ENCODE measurements at places on chromosomes 4 and X.

DNA sequence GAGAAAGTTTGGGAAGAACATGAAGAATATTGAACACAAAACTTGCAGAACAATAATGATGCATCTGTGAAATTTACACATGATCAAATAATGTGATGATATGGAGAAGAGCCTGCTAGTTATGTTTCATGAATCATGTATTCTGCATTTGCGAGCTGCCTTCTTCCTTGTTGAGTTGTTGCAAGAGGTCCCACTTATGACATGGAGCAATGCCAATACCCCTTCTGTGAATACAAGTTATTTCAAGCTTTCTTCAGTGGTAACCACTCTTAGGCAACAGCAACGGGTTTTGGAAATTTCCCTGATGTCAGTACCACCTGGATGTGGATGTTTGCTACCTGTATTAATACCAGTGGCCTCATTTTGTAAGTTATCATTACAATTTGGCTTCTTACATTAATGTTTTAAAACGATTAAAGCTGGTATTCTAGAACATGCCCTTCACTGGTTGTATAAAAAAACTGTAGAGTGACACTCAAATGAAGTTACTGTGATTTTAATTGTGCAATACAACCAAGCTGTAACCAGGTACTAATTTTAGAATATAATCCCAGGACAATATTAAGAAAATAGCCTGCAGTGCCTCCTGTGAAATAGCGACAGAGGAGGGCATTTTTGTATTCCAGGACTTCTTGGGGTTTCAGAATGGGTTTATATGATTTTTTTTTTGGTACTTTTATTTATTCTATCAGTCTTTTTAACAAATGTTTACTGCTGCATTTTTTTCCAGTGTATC is 25.3 kb downstream of the IQCM start:
- no peak for DNase-seq

- DNase-seq, result no peak
Measured at GRCh38 chr4:20368926-20369325, 117.2 kb downstream of the SLIT2 start.

GRCh38 chr4:78939667-78940008 is 400 bp upstream of the PAQR3 start:
- no peak for DNase-seq

DNA sequence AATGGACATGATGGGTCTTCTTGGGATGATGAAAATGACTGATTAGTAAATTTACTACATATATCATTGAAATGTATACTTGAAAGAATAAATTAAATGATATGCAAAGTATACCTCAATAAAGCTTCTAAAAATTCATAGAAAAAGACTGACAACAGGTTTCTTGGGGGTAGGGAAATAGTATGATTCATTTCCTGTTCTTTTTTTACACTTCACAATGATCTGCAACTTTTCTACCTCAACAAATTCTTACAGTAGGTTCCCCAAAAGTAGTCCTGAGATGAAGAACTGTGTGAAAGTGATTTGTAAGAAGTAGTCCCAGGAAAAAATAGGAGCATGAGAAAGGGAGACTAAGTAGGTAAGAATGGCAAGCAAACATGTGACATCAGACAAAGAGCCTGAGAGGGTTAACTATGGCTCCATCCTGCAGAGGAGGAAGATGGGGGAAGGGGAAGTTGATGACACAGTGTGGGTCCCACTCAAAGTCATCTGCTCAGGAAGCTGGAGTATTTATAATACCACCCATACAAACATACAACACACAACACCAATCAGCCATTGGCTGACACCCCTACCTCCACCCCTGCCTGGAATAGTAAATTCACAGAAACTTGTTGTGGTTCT is 73.9 kb downstream of the ARHGAP6 start:
- DNase-seq, result no peak

- DNase-seq, result no peak
Measured at GRCh38 chr4:20017070-20017776, 234.5 kb upstream of the SLIT2 start.

DNA sequence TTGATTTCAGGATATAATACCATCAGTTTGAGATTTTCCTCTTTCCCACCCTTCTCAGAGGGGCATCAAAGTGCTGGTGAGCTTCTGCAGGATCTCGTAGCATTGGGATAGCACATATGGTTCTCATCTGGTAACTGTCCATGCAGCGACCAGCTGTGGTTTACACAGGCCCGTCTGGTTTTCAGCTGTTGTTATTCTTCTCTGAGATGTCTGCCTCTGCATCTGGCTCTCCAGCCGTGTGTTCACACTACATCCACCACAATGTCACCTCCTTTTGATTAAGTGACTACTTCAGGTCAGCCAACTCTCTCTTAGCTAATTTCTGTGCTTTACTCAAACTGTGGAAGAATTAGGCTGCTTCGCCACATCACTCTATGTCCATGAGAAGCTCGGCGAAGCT is 676.7 kb upstream of the TENM3 start:
- no peak for DNase-seq

DNA sequence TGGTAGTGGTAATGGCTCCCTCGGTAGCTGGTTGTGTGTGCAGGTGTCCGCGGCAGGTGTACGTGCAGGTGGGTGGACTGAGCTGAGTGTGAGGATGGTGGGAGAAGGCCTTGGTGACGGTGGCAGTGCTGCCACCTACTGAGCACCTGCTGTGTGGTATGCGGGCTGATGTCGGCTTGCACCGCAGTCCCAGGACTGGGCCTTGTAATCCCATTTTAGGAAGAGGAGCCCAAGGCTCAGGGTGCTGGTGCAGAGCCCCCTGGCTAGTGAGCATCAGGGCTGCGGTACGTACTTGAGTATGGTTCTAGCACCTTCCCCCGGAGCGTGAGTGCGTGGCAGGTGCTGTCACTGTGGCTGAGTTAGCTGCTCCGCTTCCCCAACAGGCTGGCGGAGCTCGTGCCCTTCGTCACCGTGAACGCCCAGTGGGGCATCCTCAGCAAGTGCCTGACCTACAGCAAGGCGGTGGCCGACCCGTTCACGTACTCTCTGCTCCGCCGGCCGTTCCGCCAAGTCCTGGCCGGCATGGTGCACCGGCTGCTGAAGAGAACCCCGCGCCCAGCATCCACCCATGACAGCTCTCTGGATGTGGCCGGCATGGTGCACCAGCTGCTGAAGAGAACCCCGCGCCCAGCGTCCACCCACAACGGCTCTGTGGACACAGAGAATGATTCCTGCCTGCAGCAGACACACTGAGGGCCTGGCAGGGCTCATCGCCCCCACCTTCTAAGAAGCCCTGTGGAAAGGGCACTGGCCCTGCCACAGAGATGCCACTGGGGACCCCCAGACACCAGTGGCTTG is 5.7 kb upstream of the CPZ start:
- DNase-seq, result no peak

DNA sequence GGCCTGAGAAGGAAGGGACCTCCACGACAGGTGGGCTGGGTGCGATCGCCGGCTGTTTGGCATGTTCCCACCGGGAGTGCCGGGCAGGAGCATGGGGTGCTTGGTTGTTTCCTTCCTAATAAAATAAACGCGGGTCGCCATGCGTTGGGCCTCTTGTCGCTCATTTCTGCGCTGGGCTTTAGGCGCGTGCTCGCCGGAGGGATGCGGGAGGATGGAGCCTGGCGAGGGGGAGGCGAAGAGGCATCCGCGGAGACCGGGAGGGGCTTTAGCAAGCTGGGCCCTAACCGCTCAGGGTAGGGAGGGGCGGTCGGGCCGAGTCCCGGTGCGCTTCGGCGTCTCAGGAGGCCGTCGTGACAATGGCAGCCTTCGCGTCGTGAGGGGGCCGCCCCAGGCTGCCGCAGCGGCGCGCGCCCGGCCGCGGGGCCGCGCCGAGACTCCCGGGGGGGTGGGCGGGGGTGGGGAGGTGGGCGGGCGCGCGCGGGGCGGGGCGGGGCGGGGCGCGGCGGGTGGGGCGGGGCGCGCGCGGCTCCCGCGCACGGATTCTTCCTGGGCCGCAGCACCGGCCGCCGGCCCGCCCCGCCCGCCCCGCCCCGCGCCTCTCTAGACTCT is 476 bp upstream of the GDI1 start:
- no peak for DNase-seq

DNA sequence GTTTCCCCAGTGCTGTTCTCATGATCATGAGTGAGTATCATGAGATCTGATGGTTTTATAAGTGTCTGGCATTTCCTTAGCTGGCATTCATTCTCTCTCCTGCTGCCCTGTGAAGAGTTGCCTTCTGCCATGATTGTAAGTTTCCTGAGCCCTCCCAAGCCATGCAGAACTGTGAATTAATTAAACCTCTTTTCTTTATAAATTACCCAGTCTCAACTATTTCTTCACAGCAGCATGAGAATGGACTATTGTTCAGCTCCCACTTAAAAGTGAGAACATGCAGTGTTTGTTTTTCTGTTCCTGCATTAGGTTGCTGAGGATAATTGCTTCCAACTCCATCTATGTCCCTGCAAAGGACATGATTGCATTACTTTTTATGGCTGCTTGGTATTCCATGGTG is 311.7 kb upstream of the CTSO start:
- DNase-seq, result no peak

GRCh38 chrX:36198575-36198974 is 279.0 kb downstream of the CFAP47 start:
- no peak for DNase-seq

- DNase-seq, result no peak
Measured at GRCh38 chrX:71923516-71923915, 12.9 kb downstream of the NHSL2 start.

DNA sequence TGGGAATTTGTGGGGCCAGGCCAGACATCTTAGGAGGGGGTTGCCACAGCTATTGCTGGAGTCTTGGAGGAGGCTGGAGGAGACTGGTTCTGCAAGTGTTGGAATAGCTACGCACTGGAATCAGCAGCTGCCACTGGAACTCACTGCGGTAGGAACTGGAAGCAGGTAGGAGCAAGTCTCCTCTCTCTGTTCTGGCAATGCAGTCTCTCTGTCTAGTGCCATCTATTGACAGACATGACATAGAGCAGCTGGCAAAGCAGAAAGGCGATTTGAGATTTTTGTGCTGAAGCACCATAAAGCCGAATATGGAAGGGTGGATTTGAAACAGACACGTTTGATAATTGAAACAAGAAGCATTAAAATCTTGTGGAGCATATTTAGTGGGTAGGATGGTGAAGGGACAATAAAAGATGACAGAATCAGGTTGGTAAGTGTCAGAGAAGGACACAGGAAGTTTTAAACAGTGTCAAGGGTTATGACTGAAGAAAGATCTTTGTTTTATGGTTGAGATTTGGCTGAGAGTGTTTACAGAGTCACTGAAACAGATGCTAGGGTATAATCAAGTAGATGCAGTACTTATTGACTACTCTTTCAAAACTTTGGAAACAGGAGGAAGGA is 23.5 kb upstream of the SYNPO2 start:
- no peak for DNase-seq

GRCh38 chr4:53861856-53862610 is 202.4 kb downstream of the CHIC2 start:
- no peak for DNase-seq

DNA sequence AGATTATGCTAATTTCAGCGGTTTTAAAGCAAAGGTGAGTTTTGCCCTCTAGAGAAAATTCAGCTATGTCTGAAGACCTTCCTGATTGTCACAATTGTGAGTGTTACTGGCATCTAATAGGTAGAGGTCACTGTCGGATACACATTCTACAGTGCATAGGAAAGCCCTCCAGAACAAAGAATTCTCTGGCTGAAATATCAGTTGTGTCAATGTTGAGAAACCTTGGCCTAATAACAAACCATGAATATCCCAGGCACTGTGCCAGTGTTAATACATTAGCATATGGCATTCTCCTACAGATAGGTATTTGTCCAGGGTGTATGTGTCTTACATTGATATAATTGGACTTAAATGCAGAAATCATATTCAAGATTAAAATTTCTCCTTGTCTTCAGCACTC is 294.3 kb downstream of the FSTL5 start:
- no peak for DNase-seq

DNA sequence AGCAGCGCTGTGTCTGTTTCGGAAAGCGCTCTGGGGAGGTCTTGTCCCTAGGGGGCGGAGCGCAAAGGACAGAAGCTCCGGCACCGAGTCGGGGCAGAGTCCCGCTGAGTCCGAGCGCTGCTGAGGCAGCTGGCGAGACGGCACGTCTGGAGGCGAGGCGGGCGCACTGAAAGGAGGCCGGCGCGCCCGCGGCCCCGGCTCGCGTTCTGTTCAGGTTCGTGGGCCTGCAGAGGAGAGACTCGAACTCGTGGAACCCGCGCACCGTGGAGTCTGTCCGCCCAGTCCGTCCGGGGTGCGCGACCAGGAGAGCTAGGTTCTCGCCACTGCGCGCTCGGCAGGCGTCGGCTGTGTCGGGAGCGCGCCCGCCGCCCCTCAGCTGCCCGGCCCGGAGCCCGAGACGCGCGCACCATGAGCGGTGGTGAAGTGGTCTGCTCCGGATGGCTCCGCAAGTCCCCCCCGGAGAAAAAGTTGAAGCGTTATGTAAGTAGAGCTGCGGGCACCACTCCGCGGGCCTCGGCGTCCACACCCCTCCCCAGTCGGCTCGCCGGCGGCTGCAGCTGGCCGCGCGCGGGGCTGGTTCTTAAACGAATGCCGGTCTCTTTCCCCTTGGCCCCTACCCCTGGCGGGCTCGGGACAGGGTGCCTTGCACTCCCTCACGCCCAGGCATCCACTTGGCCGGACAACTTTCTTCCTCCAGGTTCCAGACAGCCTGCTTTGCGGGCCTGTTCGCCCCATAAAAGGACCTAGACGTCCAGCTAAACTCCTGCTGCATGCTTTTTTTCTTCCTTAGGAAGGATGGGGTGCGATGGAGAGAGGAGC is at the start of gene GAB1:
Gene GAB1, plus strand, starts transcription at position 96 of the 819 bp plus-strand sequence. Its CDS starts 313 bp downstream, at position 409.
- DNase-seq, result no peak

- DNase-seq, result no peak
Measured at GRCh38 chr4:151743128-151743854, 17.5 kb downstream of the GATB start.
